Ureter (tissue), 1 donor: ENCODE measurements at places on chromosomes 2 and 18. TPM values are rescaled to one million over a fixed set of nuclear protein-coding genes. Genes with fewer than 3 reads are reported as not detected.
A peak's percentile ranks its signal among the peaks of the same experiment; 100 is the strongest.

- DNase-seq, result no peak
Measured at GRCh38 chr2:61059382-61059781, 6.3 kb upstream of the SANBR start.

GRCh38 chr18:24479371-24479770 lies 18.9 kb downstream of the HRH4 start:
- no peak for DNase-seq

- no peak for DNase-seq
Measured at GRCh38 chr2:190831941-190832340, 48.7 kb upstream of the GLS start.

DNA sequence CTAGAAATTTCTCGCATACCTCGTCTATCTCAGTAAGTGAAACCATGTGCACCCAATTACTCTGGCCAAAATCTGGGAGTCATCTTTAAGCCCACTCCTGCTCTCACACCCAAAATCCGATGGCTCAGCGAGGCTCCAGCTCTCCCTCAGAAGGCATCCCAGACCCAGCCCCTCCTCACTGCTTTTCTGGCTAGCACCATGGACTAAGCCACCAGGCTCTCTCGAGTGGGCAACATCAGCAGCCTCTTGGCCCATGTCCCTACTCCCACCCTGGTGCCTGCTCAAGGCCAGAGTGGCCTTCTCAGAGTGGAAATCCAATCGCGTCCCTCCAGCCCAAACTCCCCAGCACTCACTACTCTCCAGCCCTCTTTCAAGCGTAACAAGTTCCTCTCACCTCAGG lies 27.2 kb downstream of the TNS1 start:
- no peak for DNase-seq

DNA sequence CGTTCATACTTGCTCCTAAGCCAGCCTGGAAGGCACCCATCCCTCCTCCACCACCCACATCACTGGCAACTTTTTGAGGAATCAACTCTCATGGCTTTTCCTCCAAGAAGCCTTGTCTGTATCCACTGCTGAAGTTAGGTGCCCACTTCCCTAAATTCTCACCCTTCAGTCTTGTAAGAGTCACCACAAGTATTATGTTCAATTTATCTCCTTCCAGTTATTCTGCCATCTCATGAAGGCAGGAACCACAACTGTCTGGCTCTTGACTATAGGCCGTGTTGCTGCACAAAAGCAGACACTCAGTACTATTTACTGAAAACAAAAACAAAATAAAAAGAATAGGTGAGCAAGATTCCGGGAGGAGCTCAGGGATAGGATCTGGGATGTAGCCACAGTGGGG lies 234.8 kb downstream of the CYRIA start:
- no peak for DNase-seq

DNA sequence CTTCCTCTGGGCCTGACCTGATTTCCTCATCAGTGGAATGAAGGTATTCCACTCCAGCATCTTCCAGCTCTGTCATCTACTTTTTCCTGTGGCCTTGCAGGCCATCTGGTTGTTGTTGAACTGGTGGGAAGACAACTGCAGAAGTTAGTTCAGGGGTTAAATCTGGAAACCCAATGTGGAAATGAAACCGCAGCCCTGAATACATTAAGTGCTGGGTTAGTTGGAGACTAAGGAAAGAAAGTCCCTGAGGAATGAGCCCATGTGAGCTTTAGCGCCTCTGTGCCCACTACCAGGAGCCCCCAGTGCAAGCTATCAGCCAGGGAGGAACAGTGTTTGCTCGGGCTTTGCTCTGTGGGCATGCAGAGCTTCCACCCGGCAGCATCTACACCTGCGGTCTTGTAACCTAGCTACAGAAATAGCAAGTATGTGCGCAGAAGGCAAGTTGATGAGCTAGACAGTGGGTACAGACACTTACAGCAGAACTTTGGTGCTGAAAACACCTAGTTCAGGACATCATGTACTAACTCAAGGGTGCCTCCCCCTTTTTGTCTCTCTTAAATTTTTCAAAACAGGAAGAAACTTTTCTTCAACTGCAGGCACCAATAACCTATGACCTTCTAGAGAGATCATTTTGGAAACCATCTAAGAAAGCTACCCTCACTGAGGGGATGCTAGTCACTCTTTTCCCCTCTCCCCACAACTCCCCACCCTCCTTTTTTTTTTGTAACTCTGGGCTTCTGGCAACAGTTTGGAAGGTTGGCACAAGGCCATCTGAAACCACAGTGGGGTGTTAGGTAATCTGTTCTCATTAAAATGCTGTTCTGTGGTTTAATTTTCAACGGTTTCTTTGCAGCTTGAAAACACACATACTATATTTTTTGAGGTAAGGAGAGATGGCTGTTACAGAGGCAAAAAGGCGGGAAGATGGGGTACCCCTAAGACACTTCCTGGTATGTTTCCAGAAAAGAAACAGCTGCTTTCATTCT lies 18.3 kb upstream of the CXCR4 start:
- no peak for DNase-seq

Gene RAB3GAP1
- total RNA-seq, result 61.6 TPM

DNA sequence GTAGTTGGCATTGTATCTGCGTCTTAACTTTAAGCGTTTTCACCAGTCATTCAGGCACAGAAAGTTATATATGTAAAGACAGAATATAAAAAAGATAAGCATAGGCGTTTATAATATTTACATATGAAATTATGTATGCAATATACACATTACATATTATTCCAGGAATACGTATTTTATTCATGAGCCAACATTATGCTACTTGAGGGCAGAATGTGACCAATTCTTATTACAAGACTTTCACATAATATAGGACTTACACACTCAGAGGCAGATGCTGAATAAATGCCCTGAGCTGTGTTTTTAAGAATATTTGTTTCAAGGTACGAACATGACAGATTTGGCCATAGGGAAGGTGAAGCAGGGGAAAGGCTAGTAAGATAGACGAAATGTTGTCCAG lies 874.7 kb downstream of the NRXN1 start:
- DNase-seq, result no peak

DNA sequence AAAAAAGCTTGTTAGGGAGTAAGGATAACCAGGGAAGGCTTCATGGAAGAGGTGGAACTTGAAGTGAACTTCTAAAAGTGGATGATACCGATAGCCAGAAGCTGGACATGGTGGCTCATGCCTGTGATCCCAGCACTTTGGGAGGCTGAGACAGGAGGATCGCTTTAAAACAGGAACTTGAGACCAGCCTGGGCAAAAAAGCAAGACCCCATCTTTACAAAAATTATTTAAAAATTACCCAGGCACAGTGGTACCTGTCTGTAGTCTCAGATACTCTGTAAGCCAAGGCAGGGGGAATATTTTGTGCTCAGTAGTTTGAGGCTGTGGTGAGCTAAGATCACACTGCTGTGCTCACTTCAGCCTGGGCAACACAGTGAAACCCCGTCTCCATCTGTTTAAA lies 10.2 kb downstream of the PAPOLG start:
- DNase-seq, result no peak

Gene LYG2
- total RNA-seq, result not detected

- DNase-seq, result no peak
Measured at GRCh38 chr2:6626401-6627012, 239.2 kb downstream of the CMPK2 start.

GRCh38 chr2:216195565-216196029 lies 86.4 kb downstream of the XRCC5 start:
- no peak for DNase-seq

Gene MRPS9
- total RNA-seq, result 24.5 TPM

DNA sequence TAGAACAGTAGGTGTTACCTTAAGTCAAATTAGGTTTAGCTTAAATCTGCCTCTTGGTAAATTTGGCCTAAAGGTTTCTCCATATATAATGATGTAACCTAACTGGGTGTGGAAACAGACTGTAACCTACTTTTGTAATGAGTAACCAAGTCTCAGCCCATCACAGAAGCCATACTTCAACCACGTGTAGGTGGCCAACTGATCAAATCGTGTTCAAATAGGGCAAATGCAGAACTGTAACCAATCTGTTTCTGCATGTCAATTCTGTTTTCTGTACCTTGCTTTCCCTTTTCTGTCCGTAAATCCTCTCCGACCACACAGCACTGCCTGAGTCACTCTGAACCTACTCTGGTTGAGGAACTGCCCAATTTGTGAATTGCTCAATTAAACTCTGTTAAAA lies 34.0 kb upstream of the PLA2R1 start:
- DNase-seq, result no peak

- DNase-seq, result no peak
Measured at GRCh38 chr2:232142049-232142448, 180.5 kb downstream of the DIS3L2 start.

DNA sequence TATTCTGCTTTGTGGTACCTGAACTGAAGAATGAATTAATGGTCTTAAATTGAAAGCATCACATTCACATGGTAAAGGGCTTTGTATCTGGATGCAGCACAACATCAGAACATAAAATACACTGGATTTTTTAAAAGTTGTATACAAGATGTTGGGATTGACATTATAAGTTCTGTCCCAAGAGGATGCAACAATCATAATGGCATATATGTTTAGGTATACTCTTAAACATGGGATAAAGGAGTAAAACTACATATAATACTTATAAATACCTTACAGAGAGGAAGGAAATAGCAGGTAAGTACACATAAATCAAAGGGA lies 171.9 kb downstream of the THADA start:
- no peak for DNase-seq

Gene NOL4
- total RNA-seq, result 10.5 TPM

- DNase-seq, result no peak
Measured at GRCh38 chr2:239400596-239401066, at the start of gene HDAC4. TSS of gene HDAC4 (minus strand) at chr2:239401020. CDS start at chr2:239352699, 48,321 bp downstream.

GRCh38 chr18:46623541-46623940 lies 33.5 kb downstream of the LOXHD1 start:
- peak; percentile 56 for DNase-seq

- DNase-seq, result peak; percentile 39
Measured at GRCh38 chr2:109134741-109135358, 5.8 kb downstream of the SH3RF3 start.

GRCh38 chr2:24363301-24363700 lies 3.0 kb upstream of the ITSN2 start:
- DNase-seq, result no peak

DNA sequence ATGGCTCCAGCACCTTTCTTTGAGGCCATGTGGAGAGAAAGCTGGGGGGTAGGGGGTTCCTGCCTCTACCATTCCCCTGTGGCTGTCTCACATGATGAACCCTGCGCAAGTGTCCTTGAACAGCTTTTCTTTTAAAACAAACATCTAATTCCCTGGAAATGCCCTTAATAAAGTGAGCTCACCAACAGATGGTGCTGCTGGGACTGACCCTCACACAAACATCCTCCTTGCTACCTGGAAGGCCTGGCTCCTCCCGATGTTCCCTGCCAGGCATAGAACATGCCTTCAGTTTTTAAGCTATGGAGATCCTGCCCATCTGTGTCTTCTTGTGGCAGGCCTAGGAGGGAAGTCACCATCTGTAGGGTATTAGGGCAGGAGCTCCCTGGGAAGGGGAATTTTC lies 60.7 kb upstream of the GATA6 start:
- DNase-seq, result no peak

Gene ALPG
- not detected for total RNA-seq

Gene TANC1
- total RNA-seq, result 62.9 TPM

DNA sequence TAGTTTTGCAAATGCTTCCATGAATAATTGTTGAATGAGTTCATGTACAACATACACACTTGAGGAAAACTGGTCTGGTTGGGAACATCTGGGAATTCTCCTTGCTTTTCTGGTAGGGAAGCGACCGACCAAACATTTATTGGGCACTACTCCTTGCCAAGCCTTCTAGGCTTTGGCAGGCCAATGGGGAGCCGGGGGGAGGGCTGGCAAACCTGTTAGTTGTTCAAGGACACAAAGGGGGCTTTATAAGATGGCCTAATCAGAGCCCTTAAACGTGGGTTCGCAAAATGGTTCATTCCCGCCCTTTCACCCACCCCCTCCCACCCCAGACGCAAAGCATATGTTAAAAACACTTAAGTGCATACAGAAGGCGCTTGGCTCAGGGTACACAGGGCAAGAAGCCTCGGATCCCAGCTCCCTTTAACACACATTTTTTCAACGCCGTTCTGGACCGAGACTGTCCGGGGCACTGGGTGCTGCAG lies 844 bp upstream of the VSNL1 start:
- DNase-seq, result no peak

Gene DPP4
- total RNA-seq, result 2.1 TPM

DNA sequence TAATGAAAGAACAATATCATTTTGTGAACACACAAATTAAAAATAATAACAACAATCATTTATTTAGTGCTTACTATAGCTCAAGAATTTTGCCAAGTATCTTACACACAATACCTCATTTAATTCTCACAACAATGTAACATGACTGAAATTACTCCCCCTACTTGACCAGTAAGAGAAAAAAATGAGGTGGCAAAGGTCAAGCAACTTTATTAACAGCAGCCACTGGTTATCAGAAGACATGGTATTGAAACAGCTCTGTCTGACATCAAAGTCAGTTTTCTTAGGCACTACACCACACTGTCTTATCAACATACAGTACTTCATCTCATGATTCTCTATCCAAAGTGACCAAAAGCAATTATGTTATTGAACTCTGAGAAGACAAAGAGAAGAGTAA lies 389.4 kb downstream of the ZEB2 start:
- DNase-seq, result no peak

DNA sequence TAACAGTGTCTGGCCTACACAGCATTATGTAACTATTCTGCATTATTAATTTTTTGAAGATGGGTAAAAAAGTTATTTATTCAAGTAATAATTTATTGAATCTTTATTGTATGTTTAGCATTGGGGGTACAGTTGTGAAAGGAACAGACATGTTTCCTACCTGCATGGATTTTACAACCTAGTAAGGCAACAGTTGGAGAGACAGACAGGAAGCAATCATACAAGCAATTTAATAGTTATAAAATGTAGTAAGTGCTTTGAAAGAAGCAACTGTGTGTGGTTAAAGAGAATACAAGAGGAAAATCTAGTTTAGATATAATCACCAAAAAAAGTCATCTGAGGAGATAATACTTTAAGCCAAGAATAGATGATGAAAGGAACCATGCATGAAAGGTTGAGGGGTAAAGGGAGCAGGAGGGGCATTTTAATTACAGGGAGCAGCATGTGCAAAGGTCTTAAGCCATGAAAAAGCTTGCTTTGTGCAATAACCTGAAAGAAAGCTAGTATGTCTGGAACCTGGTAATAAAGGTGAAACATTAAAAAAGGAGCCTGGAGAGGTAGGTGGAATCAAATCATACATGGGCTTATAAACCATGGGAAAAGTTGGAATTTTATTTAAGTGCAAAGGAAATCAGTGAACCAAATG lies 140.8 kb downstream of the PIK3C3 start:
- DNase-seq, result no peak

GRCh38 chr2:216695401-216695821 lies at the start of gene IGFBP5:
TSS of gene IGFBP5 (minus strand) at chr2:216695549. CDS start at chr2:216694775, 774 bp downstream.
- DNase-seq, result peak; percentile 91

- no peak for DNase-seq
Measured at GRCh38 chr2:39622860-39623259, 42.9 kb upstream of the TMEM178A start.
